ENCODE measurements at places on chromosomes 1 and 21. TPM values are rescaled to one million over a fixed set of nuclear protein-coding genes. Genes with fewer than 3 reads are reported as not detected.

GRCh38 chr1:189899686-189900425 lies 577.8 kb downstream of the BRINP3 start:
- no peaks in the 10 kb centered on the region for H3K36me3 ChIP-seq
- DNase-seq, result no peak
- H3K27me3 ChIP-seq, result no peaks in the 10 kb centered on the region
- H3K4me3 ChIP-seq, result no peak overlapping the region

DNA sequence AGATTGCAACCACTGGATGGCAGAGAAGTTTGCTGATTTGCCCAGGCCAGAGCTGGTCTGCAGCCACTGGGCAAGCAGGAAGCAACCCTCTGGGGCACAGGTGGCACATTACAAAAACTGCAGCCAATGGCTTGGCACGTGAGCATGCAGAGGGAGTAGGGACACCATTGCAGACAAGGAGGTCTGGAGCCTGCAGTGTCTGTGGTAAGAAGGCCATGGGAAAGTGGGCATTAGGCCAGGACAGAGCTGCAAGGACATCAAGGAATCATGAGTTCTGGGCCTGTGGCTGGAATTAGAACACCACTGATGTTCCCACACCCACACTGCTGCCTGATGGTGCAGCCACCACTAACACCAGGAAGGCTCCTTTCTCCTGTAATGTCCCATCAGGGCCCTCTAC lies 113.0 kb downstream of the TSEN15 start:
- H3K27me3 ChIP-seq, result no peaks in the 10 kb centered on the region
- no peak for DNase-seq
- H3K4me1 ChIP-seq, result no peaks in the 10 kb centered on the region
- no peak overlapping the region for H3K27ac ChIP-seq

- DNase-seq, result no peak
- no peaks in the 10 kb centered on the region for H3K36me3 ChIP-seq
- no peaks in the 10 kb centered on the region for H3K27me3 ChIP-seq
- no peak overlapping the region for H3K4me3 ChIP-seq
These were observed 36.8 kb upstream of the BMP8B start for GRCh38 chr1:39825432-39825941.

DNA sequence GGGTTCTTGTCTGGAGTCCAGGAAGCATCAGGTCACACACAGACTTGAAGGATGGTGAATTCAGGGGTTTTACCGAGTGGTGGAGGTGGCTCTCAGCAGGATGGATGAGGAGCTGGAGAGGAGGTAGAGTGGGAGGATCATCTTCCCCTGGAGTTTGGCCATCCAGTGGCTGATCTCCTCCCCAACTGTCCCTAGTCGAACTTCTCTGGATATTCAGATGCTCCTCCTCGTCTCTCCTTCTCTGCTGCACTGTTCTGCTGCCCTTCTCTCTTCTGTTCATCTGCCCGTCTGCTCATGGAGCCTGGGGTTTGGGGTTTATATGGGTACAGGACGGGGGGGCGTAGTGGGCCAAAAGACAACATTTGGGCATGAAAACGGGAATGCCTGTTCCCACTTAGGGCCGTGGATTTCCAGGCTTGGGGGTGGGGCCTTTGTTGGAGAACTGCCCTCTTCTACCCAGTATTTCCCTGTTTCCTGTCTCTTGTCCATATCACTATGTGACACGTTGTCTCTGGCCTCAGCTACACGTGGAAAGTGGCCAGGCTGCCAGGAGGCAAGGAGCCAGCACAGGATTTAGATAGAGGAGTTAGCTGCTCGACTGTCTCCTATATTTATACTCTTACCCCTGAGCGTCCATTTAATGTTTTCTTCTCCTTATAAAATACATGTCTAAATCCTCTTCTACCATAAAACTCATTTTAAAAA lies 76.7 kb downstream of the SIPA1L2 start:
- no peak overlapping the region for H3K4me3 ChIP-seq
- H3K27me3 ChIP-seq, result no peaks in the 10 kb centered on the region
- DNase-seq, result no peak
- H3K36me3 ChIP-seq, result no peaks in the 10 kb centered on the region
- no peak overlapping the region for H3K27ac ChIP-seq

DNA sequence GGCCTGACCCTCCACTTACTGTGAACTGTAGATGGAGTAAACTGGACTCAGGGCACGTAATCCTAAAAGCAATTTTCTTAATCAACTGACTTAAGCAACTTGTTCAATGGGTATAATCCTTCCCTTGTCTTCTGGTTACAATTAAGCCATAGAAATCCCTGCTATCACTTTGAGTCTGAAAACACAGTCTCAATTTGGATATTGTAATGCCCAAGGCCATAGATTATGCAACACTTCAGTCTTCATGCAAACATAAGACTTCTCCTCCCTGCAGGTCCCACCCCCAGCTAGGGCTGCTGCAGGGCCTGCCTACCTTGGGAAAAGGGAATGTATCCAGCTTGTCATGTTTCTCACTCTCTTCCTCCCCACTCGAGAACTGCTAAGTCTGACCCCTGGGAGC lies 6.2 kb upstream of the SLC5A9 start:
- H3K4me1 ChIP-seq, result no peaks in the 10 kb centered on the region
- H3K27me3 ChIP-seq, result no peaks in the 10 kb centered on the region
- H3K4me3 ChIP-seq, result no peak overlapping the region
- DNase-seq, result no peak

- no peak overlapping the region for H3K4me3 ChIP-seq
- no peaks in the 10 kb centered on the region for H3K27me3 ChIP-seq
- no peak for DNase-seq
- no peaks in the 10 kb centered on the region for H3K36me3 ChIP-seq
These were observed 2.1 kb downstream of the GALNT2 start for GRCh38 chr1:230068952-230069684.

GRCh38 chr21:19076031-19076430 lies 672.4 kb upstream of the TMPRSS15 start:
- H3K36me3 ChIP-seq, result no peaks in the 10 kb centered on the region
- no peak overlapping the region for H3K4me3 ChIP-seq

GRCh38 chr1:57551476-57551875 lies 127.6 kb upstream of the DAB1 start:
- no peak overlapping the region for H3K27ac ChIP-seq
- no peak for DNase-seq
- no peaks in the 10 kb centered on the region for H3K4me1 ChIP-seq
- no peaks in the 10 kb centered on the region for H3K27me3 ChIP-seq

DNA sequence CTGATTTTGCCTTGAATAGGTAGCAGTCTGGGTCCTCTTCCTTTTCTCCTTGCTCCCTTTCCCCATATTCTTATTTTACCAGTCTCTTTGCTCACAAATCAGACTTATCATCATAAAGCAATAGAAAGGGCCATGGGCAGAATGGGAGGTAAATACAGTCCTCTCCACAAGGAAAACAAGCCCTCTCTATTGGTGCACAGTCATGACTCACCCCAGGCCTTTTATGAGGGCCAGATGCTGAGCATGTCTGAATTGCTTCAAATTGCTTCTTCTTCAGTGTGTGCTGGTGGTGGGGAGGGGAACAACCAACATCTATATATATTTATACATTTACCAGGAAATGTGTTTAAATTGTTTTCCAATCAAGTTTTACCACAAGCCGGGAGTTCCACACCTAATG lies 75.2 kb downstream of the GFI1 start:
- DNase-seq, result no peak
- H3K27me3 ChIP-seq, result no peaks in the 10 kb centered on the region
- no peak overlapping the region for H3K4me3 ChIP-seq
- H3K27ac ChIP-seq, result no peak overlapping the region
- H3K36me3 ChIP-seq, result no peaks in the 10 kb centered on the region
- H3K4me1 ChIP-seq, result peaks cover 27% of the 10 kb centered on the region

GRCh38 chr1:153548722-153549688 lies at the start of gene S100A3:
Gene S100A3 (minus strand): TSS chr1:153549258. CDS start chr1:153548485, 773 bp downstream.
- H3K4me3 ChIP-seq, result no peak within 1 kb of the TSS
- H3K36me3 ChIP-seq, result no peaks in the 10 kb centered on the region
- H3K4me1 ChIP-seq, result peaks cover 17% of the 10 kb centered on the region

DNA sequence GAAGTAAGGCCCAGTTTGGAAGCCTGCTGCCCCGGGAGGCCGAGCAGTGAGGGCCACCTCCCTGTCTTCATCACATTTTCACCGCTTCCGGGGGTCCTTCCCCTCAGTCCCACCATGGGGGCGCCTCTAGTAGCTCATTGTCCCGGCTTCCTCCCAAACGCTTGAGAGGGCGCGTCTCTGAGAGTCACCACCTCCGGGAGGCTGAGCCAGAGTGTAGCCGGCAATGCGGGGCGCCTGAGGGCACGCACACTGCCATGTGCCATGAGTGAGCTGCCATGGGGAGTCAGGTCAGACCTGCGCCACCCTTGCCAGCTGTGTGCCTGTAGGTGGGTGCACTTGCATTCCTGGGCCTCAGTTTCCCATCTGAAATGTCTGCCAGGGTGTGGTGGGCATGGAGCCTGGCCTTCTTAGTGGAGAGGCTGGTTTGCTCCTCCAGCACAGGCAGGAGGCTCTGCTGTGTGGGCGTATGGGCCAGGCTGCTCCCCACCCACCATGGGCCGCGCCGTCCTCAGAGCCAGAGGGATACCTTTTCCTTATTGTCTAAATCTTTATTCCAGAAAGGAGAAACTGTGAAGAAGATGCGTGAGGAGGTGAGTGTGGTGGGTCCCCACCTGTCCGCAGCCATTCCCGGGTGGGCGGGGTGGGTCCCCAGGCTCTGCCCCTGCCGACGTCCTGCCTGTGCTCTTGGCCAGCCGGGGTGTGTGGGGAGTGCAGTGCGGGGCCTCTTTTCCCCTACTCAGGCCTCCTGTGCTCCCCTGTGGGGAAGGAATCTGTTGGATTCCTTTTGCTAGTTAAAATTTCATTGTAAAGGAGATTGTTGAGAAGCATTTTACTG lies 81.3 kb upstream of the COL6A1 start:
- H3K27me3 ChIP-seq, result no peaks in the 10 kb centered on the region
- H3K27ac ChIP-seq, result no peak overlapping the region
- DNase-seq, result no peak
- no peak overlapping the region for H3K4me3 ChIP-seq

GRCh38 chr1:115281143-115281542 lies 56.9 kb downstream of the NGF start:
- no peaks in the 10 kb centered on the region for H3K4me1 ChIP-seq
- H3K27ac ChIP-seq, result no peak overlapping the region
- no peaks in the 10 kb centered on the region for H3K36me3 ChIP-seq
- DNase-seq, result no peak
- no peak overlapping the region for H3K4me3 ChIP-seq
- no peaks in the 10 kb centered on the region for H3K27me3 ChIP-seq

GRCh38 chr1:169070547-169070946 lies 35.9 kb upstream of the ATP1B1 start:
- no peaks in the 10 kb centered on the region for H3K27me3 ChIP-seq
- no peak for DNase-seq
- no peak overlapping the region for H3K27ac ChIP-seq
- no peaks in the 10 kb centered on the region for H3K36me3 ChIP-seq
- H3K4me1 ChIP-seq, result no peaks in the 10 kb centered on the region

DNA sequence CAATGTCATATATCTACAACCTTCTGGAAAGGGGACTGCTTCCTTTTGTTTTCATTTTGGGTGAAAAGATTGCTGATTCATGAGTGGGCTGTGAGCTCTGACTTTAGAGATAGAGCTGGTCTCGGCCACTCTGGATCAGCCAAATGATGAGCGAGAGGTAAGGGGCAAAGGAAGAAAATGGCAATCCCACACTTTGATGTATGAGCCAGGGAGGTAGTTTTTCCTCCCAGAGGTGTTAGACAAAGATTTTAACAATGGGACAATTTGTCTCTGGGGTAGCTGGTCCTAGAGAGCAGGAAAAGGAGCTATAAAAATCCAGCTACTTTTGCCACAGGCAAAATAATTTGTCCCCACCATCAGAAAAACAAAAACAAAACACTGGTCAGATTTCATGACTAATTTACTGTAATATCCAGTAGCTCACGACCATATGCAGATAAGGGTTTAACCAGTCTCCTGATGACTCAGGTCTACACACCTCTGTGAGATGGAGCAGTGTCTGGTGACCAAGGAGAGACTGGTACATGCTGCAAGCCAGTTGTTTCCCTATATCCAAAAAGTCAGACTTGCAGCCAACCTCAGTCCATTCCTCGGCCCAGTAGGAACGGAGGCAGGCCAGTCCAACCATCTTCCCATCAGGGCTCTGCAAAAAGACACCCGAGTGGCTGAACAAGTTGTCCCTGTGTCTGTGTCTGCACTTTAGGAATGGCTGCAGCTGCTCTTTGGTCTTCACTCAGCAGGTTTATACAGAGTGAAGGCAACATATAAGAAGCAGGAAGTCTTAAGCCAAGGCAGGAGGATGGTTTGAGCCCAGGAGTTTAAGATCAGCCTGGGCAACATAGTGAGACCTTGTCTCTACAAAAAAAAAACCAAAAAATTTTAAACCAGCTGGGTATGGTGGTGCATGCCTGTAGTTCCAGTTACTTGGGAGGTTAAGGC lies 29.2 kb downstream of the DNASE2B start:
- no peaks in the 10 kb centered on the region for H3K36me3 ChIP-seq
- H3K27ac ChIP-seq, result no peak overlapping the region
- no peaks in the 10 kb centered on the region for H3K4me1 ChIP-seq
- H3K4me3 ChIP-seq, result no peak overlapping the region
- DNase-seq, result no peak
- no peaks in the 10 kb centered on the region for H3K27me3 ChIP-seq

DNA sequence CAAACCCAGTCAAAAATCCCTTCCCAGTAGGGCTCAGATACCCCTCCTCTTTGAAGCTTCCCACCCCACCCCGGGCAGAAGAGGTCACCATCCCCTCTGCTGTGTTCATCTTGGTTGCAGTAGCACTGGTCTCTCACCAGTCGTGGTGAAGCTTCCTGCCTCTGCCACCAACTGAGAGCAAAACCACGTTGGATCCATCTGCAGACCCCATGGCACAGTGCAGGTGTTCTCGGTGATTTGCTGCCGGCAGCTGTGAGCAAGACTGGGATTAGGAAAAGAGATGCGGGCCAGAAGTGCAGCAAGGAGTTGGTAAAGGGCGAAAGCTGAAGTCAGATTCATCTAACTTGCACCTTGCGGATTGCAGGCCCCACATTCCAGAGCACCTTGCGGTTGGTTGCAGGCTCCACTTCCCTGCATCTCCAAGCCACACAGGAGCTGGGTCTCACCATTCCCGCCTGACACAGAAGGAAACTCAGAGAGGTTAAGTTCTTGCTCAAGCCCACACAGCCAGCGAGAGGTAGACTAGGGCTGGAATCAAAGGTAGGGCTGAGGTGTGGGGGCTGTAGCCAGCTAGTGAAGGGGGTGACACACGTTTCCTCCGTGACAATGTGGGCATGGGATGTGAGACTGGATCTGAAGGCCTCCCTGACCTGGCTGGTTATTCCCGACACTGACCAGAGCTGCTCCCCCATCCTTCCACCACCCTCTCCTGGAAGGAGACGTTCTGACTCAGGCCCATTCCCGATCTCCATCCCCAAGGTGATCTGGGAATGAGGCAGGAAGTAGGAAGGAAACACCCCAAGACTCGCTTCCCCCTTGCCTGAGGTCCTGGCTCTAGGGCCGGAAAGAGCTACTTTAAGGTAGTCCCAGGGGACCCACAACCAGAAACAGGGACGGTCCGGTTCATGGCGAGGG lies 3.3 kb upstream of the FAM110D start:
- no peaks in the 10 kb centered on the region for H3K36me3 ChIP-seq
- no peak for DNase-seq
- no peak overlapping the region for H3K27ac ChIP-seq
- H3K4me3 ChIP-seq, result no peak overlapping the region

GRCh38 chr1:106747791-106748190 lies 308.7 kb upstream of the PRMT6 start:
- no peak overlapping the region for H3K27ac ChIP-seq
- H3K36me3 ChIP-seq, result no peaks in the 10 kb centered on the region
- H3K4me3 ChIP-seq, result no peak overlapping the region
- no peaks in the 10 kb centered on the region for H3K27me3 ChIP-seq
- H3K4me1 ChIP-seq, result no peaks in the 10 kb centered on the region

LCE1A gene
- polyA plus RNA-seq, result not detected

CYP4A11 gene
- not detected for polyA plus RNA-seq

TAF1A gene
- polyA plus RNA-seq, result 8.0 TPM

THAP3 gene
- polyA plus RNA-seq, result 31.8 TPM

ANKRD35 gene
- 0.12 TPM for polyA plus RNA-seq

TRIM67 gene
- polyA plus RNA-seq, result not detected

FTCD gene
- polyA plus RNA-seq, result not detected

Measured in naive thymus-derived CD4-positive, alpha-beta T cell (primary cell).